ENCODE measurements at places on chromosomes 3 and 15.

DNA sequence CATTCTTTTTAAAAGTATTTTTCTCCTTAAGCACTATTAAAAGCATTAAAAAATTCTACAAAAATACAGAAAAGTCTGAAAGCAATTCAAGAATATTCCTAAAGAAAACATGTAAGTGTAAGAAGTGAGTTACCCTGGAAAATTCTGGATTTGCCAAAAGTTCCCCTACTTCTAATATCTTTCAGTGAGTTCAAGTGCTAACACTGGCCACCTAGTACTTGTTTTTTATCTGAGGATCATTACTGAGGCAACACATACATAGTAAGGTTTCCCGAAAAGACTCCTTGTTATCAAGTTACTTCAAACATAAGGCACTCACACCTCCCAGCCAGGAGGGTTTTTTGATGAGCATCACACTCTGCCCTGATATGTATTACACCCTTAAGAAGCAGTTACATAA, 158.4 kb downstream of the TIGIT start:
- DNase-seq = no peak

- no peak for DNase-seq
Measured at GRCh38 chr3:122362026-122362425, 21.0 kb downstream of the MIX23 start.

- no peak for DNase-seq
Measured at GRCh38 chr15:83582381-83582780, 71.5 kb upstream of the ADAMTSL3 start.

- DNase-seq = no peak
Measured at GRCh38 chr3:129708328-129708861, 101.9 kb upstream of the PLXND1 start.

DNA sequence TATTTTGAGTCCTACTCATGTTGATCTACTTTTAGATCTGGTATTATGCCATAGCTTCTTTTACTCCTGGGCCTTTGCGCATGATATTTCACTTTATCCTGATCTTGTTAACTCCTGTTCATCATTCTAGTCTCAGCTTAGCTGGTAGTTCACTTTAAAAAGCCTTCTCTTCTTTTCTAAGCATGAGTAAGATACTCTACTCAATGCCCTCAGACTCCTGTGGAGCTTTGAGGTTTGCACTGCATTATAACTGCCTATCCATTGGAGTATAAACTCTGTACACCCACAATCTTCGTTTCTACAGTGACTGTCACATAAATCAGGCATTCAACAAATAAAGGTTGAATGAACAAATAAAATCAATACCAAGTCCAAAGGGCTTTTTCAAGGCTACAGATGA, 357.9 kb upstream of the KCNH8 start:
- DNase-seq = no peak

DNA sequence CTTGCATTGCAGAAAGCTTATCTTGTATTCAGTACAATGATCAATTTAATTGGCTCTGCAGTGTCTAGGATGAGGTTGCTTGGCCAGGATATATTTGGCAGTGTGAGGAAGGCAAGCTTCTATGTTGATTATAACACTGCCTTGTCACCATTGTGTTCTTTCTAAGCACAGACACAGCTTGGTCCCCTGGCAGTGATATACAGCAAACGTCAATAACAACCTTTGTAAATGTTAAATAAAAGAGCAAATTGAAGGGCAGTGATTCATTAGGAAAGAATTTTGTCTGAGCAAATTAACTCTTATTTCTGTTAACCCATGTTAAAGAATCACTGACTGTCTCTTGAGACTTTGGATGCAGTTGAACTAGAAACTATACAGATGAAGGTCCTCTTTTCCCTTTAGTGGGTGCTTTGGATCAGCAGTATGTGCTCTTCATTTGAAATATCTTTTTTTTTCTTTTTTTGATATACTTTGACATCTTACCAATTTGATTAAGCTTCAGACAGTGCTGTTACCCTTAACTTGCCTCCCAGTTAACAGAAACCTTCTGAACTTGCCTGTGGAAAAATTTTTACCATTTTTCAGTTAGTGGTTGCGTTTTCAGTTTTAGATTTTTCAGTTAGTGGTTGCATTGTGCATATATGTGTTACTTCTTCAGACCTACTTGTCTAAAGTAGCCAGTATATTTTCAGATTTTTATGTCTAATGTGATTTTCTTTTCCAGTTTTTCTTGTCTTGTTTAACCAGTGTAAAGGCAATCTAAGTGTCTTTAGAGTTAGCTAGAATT, 199.8 kb downstream of the TCF12 start:
- DNase-seq = no peak
